Kidney (tissue), 22 donors: ENCODE measurements at places on chromosomes 13 and 19. TPM values are rescaled to one million over a fixed set of nuclear protein-coding genes. Genes with fewer than 3 reads are reported as not detected.

DNA sequence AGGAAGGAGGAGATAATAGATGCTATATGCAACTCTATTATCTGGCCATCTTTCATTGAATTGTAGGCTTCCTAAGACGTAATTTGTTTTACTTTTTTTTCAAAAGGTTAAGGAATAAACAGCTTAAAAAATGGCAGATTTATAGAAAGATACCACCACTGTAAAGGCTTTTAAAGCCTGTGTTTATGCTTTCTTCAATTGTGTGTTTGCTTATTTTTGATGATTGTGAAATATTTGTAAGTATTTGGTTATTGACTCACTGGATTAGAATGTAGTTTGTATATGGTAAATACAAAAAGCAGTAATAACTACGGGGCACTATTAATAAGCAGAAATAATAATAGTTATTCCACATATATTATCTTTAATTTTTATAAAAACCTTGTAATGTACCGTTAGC is 437.9 kb downstream of the KLF5 start:
- no peak for DNase-seq

- no peak for DNase-seq
Measured at GRCh38 chr19:43534305-43534815, 1.4 kb downstream of the ZNF575 start.

Gene DNAAF3
- 11.4 TPM for total RNA-seq

Gene CRTC1
- 26.8 TPM for total RNA-seq

DNA sequence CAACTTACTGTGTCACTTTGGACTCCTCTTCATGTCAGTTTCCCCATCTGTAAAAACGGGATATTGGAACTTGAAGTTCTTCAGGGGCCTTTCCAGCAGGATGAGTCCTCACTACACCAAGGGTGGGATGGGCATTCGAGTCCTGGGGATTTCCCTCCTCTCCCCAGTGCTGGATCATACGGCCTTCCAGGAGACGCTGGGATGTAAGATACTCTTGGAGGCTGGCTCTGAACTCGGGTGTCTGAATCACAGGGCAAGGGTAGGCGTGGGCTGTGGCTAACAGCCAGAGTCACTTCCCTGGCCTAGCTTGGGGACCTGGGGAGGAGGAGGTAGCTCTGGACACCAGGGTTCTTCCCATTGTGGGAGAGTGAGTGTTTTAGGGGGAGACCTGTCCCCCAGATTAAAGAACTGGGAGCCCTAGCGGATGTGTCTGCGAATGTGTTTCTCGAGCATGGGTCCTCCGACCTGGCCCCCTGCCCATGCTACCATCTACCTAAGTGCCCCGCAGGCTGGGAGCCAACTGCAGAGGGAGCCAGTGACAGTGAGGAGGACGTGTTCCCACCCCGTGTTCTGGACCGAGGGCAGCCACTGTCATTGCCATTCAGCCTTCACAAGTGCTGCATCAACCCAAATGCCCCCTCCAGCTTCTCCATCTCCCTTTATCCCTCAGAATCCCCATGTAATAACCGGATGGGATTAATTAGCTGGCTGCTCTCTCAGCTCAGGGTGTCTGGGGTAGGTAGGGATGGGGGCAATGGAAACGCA is 2.4 kb upstream of the CYTH2 start:
- DNase-seq, result no peak

DNA sequence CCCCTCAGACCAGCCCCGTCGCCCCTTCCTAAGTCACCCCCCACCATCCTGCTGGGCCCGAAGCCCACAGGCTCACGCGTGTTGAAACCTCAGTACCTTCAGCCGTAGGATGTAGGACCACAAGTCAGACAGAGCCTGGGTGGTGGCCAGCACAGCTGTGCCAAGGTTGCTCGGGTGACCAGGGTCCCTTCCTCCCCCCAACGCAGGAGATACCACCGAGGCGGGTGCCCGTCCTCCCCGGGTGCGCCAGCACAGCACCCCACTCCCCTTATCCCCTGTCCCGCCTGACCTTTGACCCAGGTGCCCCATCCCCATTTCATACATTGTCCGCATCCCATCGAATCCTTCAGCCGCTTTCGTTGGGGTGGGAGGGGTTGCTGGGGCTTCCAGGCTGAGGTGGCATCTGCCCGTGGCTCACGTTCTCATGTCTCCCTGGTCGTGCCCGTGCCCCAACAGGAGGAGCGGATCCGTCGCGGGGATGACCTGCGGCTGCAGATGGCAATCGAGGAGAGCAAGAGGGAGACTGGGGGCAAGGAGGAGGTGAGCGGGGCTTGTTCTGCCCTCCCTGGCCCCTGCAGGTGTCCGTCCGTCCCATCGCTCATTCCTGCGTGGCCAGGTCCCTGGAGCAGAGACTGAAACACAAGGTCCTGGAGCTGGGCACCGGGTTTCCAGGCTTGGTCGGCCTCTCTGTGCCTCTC is 14.5 kb downstream of the EPN1 start:
- no peak for DNase-seq

DNA sequence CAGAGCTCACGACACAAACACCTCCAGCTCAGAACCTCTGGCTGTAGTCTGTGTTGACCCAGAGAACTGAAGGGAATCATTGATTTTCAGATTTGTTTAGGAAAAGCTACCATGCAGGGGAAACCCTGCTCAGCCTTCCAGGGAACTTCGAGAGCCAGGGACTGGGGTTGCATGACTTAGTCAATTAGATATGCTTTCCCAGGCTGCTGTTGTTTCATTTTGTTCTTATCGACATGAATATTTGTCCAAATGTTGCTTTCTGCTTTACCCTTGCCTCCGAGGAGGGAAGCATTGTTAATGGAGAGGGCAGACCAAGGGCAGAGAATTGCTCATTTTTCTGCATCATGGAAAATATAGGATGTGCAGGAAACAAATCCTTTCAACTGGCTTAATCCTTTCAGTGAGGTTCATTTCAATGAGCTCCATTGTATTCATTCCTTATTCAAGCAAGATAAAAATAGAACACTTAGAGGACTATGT is 82.5 kb downstream of the KLF5 start:
- no peak for DNase-seq

Gene BEST2
- total RNA-seq, result not detected

GRCh38 chr13:110250258-110250891 is 56.6 kb downstream of the COL4A1 start:
- no peak for DNase-seq

Gene CYP2A7
- total RNA-seq, result not detected

Gene LILRA2
- 4.2 TPM for total RNA-seq

DNA sequence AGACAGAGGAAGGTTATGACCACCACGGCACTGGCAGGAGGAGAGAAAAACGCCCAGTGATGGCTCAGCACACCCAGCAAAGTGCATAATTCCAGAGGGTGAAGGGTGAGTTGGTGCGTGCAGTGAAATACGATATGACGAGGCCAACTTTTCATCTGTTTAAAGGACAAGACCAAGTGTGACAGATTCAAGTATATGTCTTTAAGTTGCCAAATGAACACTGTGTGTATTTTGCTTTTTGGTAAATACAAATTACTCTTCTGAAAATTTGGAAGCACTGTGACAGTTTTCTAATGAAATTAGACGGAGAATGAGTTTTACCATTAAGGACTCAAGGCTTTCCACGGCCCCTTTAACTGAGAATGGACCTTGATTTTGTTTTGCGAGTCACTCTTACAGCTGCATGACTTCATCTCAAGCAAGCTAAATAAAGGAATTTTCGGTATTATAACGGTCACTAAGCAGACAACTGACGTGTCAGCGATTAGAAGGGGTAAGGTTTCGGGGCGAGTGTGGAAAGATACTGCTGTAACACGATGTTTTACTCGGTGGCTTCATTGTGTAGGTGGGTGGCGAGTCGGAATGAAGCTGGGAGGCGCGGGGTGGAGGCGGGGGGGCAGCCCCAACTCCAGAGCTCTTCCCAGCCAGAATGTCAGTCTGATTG is 22.8 kb downstream of the COL4A2 start:
- no peak for DNase-seq

DNA sequence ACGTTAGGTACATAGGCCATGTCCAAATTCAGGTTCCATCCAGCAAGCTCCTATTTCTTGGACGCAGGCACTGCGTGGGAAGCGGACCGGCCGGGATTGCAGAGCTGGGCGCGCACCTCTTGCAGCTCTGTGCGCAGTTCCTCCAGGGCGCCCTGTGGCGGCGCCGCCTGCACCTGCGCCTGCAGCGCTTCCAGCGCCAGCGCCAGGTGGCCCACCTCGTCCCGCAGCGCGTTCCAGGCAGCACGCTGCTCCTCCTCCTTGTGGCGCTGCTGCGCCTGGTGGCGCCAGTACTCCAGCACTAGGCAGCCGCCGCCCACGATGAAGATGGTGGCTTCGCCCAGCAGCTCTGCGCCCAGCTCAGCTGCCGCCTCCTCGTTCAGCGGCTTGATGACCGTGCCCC is 31.1 kb downstream of the OPA3 start:
- peak; percentile 81 for DNase-seq

DNA sequence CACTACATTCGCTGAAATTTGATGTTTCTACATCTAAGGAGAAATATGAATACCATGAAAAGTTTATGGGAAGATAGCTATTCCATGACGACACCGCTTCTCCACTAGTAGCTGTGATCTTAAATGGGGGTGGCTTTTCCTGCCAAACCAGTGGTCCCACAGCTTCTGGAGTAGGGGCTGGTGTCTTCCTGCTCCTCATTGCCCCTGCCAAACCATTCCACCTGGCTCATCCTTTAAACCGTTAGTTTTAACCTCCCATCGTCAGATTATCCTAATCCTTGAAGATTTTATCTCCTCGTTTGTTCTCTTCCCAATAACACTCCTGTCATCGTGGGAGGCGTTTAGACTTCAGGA is 568 bp upstream of the ZNF230 start:
- no peak for DNase-seq

- no peak for DNase-seq
Measured at GRCh38 chr13:70249332-70250064, 141.2 kb upstream of the KLHL1 start.

Gene PALM3
- total RNA-seq, result 19.4 TPM

DNA sequence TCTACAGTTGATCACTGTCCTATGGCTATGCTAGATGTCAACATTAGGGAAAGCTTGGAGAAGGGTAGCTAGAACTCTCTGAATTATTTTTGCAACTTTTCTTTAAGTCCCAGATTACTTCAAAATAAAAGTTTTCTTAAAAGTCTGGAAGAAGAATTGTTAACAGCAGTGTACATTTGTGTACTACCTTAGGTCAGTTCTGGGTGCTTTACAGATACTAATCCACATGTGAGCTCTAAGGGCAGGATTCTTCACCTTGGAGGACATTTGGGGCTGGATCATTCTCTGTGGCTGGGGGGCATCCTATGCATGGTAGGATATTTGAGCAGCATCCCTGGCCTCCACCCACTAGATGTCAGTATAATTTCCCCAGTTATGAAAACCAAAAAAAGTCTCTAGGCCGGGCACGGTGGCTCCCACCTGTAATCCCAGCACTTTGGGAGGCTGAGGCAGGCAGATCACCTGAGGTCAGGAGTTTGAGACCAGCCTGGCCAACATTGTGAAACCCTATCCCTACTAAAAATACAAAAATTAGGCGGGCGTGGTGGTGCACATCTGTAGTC is 2.8 kb downstream of the BRME1 start:
- DNase-seq, result no peak

Gene RFXAP
- total RNA-seq, result 6.3 TPM

Gene SLC25A41
- 0.28 TPM for total RNA-seq

Gene AMH
- total RNA-seq, result 1.0 TPM

- DNase-seq, result no peak
Measured at GRCh38 chr13:40968416-40969000, 50.6 kb downstream of the ELF1 start.

Gene FGF22
- total RNA-seq, result 0.19 TPM

- no peak for DNase-seq
Measured at GRCh38 chr13:80551650-80552497, 210.9 kb upstream of the SPRY2 start.

DNA sequence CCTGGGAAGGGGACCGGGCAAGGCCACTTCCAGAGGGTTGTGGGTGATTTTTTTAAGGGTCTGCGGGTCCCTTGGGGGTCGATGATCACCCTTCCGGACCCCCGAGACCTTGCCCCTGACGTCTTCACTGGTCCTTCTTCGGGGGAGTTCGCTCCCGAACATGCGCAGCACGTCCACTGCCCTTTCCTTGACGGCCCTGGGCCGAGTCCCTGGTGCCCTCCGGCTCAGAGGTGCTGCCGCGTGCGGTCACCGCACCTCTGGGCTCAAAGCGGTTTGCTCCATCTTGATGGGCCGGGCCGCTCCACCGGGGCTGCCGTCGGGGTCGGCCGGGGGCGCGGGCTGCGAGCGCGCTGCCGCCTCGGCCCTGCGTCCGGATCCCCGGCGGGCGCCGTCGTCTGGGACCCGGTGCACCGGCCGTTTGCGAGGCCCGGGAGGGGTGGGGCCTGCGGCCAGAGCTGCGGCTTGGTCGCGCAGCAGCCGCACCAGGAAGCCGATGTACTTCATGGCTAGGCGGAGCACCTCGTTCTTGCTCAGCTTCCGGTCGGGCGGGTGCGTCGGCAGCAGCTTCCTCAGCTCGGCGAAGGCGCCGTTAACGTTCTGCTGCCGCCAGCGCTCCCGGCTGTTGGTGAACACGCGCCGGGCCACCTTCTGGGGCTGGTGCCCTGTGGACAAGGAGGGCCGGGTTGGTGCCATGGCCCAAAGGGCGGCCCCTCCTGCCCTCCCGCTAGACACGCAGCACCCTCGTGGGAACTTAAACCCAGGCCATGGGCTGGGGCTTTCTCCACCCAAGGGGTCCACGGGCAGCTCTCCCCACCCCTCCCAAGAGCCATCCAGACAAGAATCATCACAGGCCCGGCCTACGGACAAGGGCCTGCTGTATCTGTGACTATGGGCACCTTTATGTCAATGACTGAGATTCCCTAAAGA is 3.3 kb downstream of the LYL1 start:
- DNase-seq, result peak; percentile 94

Gene SLITRK1
- not detected for total RNA-seq

DNA sequence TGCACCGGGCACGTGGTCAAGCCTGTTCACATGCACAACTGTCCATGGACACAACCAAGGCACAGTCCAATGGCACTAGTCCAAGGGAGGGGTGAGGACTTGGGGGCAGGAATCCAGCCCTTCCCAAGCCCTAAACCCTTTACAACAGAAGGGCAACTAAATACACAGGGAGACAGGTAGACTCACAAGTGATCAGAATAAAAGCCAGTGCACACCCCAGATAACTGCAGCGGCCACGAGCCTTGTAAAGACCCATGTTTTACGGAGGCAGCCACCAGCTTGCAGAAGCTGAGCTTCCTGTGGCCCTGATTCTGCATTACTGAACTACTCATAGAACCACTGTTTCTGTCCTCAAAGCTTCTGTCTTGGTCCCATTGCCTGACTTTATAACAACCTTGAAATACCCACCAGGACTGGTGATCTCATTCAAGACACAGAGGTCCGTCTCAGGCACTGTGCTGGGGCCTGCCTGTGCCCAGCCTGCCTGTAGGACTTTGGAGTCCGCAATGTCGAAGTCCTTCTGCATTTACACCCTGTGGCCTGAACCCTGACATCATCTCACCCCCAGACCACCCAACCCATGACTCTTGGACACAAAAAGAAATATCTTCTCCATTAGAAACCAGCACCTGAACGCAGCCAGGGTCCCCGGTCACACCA is 181.2 kb downstream of the COL4A1 start:
- no peak for DNase-seq

GRCh38 chr19:31875591-31875990 is 469.8 kb upstream of the ZNF507 start:
- no peak for DNase-seq

Gene LENG9
- 6.8 TPM for total RNA-seq

GRCh38 chr13:67275351-67275960 is 45.3 kb upstream of the PCDH9 start:
- DNase-seq, result no peak

- no peak for DNase-seq
Measured at GRCh38 chr19:43760941-43761340, 6.2 kb upstream of the SMG9 start.
